Right renal cortex interstitium (tissue), 3 donors: ENCODE measurements at places on chromosomes 12 and 14.

GRCh38 chr14:55698051-55698450 lies 118.0 kb downstream of the KTN1 start:
- DNase-seq, result no peak

GRCh38 chr12:11771895-11772502 lies 122.5 kb downstream of the ETV6 start:
- no peak for DNase-seq

GRCh38 chr12:44235674-44236073 lies 399.8 kb downstream of the TMEM117 start:
- DNase-seq, result no peak

- no peak for DNase-seq
Measured at GRCh38 chr14:68922886-68923285, 56.2 kb downstream of the ACTN1 start.

GRCh38 chr12:72105849-72106248 lies 166.3 kb upstream of the TRHDE start:
- no peak for DNase-seq

- no peak for DNase-seq
Measured at GRCh38 chr12:106655577-106655976, 72.8 kb downstream of the RFX4 start.

DNA sequence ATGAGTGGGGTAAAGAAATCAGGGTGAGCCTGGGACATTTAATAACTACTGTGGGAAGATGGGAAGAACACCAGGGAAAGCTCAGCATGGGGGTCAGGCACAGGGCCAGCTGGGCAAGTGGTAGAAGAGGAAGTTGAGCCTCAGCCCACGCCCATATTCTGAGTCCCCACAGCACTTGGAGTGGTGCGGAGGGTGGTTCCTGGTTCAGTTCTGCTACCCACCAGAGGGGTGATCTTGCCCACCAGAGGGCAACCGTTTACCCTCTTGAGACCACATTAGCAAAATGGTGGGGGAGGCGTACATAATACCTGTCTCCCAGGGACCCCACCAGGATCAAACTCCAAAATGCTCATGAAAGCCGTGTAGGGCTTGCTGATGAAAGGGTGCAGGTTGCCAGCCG lies 16.8 kb upstream of the ANKRD33 start:
- no peak for DNase-seq

GRCh38 chr14:100448376-100448775 lies 125.2 kb downstream of the SLC25A47 start:
- no peak for DNase-seq

- DNase-seq, result no peak
Measured at GRCh38 chr12:125161712-125162022, 96.4 kb downstream of the AACS start.

GRCh38 chr12:107395817-107396216 lies 289.8 kb upstream of the PWP1 start:
- DNase-seq, result no peak

DNA sequence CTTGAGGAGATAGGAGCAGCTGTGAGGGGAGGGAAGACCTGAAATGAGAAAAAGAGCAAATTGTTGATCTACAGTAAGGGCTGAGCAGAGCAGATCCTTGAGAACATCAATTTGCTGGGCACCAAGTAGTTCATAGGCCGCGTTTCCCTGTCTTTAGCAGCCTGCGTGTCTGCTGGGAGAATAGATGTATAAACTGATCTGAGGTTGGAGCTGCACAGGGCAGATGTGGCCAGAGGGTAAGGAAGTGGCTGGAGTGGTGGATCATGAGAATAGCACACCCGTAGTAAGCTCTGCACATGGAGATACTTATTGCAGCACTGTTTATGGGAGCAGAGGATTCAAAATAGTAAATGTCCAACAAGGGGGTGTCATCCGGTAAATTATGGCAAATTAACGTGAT lies 44.4 kb downstream of the NTF3 start:
- DNase-seq, result no peak

- no peak for DNase-seq
Measured at GRCh38 chr14:101870273-101870939, 94.0 kb upstream of the DYNC1H1 start.

DNA sequence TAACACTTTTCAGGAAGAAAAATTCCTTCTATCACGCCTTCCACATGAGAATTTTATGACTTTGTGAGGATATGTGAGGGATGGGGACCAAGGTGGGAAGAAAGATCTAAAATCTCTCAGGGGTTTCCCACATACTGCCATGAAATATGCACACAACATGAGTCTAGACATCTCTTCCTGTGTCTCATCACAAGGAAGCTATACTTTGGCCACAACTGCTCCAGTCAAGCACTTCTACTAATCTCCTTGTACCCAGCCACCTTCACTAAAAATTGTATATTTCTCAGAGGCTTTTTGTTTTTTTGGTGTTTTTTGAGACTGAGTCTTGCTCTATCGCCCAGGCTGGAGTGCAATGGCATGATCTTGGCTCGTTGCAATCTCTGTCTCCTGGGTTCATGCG lies 3.2 kb downstream of the OSBPL8 start:
- no peak for DNase-seq

DNA sequence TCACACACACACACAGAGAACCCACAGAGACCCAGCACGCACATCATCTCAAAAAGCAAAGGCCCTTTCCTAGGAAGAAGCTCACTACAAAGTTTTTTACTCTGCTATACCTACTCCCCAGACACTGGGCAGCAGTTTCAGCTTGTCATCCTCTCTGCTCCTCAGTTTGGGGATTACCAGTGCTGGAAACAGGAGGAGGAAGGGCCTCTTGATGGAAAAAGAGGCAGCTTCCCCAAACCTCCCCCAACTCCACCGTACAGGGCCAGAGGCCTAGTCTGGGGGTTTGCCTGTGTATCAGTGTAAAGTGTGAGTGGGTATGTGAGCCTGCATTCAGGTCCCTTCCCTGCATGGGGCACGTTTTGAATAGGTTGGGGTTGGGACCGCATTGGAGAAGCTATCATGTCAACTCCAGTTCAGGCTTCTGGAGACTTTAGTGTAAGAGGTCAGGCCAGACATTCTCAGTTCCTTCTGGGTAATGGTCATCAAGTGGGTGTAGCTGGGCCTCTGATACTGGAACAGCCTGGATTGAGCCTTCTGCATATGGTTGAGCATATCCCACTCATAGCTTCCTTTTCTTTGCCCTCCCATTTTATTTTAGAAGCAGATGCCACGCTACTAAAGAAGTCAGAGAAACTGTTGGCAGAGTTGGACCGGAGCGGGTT lies 1.2 kb downstream of the REM2 start:
- DNase-seq, result no peak

GRCh38 chr12:29634057-29634456 lies 136.6 kb upstream of the OVCH1 start:
- DNase-seq, result no peak

DNA sequence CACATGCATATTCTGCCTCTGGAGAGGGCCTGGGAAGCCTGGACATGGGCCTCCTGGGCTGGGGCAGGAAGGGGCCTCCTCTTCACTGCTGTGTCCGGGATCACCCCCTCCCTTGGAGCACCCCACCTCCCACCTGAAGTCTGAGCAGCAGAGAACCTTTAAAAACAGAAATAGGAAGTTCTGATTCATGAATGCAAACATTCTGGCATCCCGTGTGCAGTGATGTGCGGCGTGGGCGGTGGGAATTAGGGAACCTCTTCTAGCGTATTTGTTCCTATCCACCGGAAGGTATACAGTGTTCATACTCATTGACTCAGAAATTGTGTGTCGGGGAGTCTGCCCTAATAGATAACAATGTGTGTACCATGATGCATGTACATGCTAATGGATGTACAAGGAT lies 46.2 kb downstream of the C14orf132 start:
- no peak for DNase-seq

GRCh38 chr12:127101076-127101475 lies 1165.9 kb upstream of the TMEM132C start:
- DNase-seq, result no peak

GRCh38 chr14:67602995-67603545 lies 3.0 kb upstream of the PIGH start:
- DNase-seq, result no peak

DNA sequence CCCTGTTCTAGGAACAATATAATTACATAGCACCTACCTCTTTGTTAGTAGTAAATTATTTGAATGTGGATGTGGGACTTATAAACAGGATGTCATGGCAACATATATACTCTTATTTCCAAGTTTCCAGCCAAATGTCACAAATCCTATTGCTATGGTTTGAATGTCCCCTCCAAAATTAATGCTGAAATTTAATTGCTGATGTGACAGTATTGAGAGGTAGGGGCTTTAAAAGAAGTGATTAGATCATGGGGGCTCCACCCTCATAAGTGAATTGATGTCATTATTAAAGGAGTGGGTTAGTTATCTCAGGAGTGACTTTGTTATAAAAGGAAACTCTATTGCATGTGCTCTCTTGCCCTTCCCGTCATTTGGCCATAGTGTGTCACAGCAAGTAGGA lies 164.2 kb upstream of the ATF7IP start:
- no peak for DNase-seq

GRCh38 chr14:71321574-71322315 lies 414.5 kb downstream of the PCNX1 start:
- DNase-seq, result peak; percentile 31

- no peak for DNase-seq
Measured at GRCh38 chr12:1890810-1891209, 27.6 kb downstream of the CACNA2D4 start.

GRCh38 chr12:114762490-114763110 lies 78.6 kb upstream of the TBX3 start:
- no peak for DNase-seq

GRCh38 chr14:54446161-54446693 lies 5.1 kb upstream of the CNIH1 start:
- no peak for DNase-seq

DNA sequence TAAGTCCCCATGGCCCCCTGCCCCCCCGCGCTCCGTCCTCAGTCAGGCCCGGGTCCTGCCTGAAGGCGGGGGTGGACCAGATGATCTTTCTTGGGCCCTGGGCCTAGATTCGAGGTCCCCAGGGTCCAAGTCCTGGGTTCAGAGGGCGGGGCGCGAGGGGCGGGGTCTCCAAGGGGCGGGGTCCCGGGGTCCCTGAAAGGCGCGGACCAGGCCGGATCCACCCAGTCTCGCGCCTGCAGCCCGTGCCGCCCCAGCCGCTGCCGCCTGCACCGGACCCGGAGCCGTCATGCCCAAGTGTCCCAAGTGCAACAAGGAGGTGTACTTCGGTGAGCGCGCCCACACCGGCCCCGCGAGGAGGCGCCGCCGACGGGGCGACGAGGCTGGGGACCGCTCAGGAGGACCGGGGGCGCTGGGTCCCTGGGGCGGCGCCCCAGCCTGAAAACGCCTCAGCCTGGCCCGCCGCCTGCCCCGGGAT lies 325 bp downstream of the CRIP1 start:
- DNase-seq, result no peak

GRCh38 chr14:105229099-105229655 lies 19.2 kb upstream of the BTBD6 start:
- no peak for DNase-seq

DNA sequence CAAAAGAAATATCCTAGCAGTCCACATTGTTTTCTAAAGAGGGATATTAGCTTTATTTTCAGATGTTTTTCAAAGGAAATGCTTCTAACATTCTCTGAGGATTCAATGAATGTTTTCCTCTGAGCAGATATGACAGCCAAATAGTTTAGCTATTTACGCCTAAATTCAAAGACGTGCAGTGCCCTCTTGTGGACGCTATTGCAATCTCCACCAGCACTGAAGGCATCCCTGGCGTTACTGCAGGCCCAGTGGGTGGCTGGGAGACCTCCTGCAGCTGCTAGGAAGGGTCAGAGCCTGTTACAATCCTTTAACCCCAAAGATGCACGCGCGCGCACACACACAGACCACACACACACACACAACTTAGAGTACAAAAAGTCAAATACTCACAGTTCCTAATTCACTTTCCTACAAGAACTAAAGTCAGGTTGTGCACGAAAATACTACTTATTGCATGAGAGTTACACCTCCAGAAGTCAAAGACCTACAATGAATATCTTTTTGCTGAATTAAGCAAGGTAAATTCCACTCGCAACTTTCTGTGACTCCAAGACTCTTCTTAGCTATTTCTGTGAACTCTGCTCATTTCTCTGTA lies 589.3 kb upstream of the TMEM132C start:
- peak; percentile 47 for DNase-seq

GRCh38 chr12:14810953-14811483 lies 3.0 kb downstream of the SMCO3 start:
- DNase-seq, result no peak

DNA sequence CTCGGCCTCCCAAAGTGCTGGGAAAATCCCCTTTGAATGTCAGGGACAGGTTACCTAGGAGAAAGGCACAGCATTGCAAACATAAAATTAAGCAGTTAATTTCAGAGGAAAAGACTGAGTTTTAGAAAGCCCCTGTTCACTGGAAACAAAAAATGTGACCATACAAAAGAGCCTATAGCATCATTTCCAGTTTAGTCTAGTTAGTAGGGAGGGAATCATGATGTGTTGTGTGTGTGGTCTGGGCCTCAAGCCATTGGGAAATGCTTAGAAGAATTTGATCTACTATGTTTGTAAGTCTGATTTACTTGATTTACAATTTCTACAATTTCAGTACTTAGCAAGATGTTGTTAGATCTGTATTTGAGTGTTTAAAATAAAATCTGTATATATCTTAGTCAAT lies 47.1 kb upstream of the RERG start:
- peak; percentile 12 for DNase-seq

DNA sequence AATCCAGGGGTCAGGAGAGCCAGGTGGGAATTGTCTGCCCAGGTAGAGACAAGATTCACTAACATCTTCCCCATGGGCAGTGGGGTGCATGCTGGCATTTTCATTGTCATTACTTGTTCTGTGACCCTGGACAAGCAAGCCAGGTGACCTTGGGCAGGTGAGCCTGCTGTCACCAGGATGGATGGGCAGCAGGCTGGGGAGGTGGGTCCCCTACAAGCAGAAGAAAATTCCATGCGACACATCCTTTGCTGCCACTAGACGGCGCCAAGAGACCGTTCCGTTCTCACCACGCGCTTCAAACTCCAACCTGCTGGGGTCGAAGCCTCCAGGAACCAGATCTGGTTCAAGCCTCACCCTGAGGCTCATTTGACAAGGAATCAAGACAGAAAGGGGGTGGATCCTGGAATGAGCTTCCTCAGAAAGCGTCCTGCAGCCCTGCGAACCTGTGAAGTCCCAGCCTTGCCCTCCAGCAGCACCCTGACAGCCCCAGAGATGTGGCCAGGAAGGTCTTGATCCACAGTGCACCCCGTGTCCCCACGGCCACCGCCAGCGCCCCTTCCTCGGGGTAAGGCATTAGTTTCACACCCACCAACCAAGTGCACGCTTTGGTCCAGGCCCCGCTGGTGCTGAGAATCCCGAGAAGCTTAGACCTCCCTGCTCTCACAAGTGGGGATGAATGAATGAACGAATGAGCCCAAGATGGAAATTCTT lies 3.2 kb upstream of the DYNC1H1 start:
- DNase-seq, result no peak

- DNase-seq, result no peak
Measured at GRCh38 chr14:64422005-64422404, 33.9 kb downstream of the MTHFD1 start.

- no peak for DNase-seq
Measured at GRCh38 chr12:42789808-42790760, 200.5 kb upstream of the PRICKLE1 start.

GRCh38 chr14:98375566-98375965 lies 896.4 kb downstream of the BCL11B start:
- no peak for DNase-seq

GRCh38 chr14:33118668-33119067 lies 180.0 kb downstream of the NPAS3 start:
- DNase-seq, result no peak
